ACHN (cell line): ENCODE measurements at places on chromosomes 3 and 15.

- no peak for DNase-seq
These were observed 32.4 kb downstream of the THBS1 start for GRCh38 chr15:39613271-39613670.

DNA sequence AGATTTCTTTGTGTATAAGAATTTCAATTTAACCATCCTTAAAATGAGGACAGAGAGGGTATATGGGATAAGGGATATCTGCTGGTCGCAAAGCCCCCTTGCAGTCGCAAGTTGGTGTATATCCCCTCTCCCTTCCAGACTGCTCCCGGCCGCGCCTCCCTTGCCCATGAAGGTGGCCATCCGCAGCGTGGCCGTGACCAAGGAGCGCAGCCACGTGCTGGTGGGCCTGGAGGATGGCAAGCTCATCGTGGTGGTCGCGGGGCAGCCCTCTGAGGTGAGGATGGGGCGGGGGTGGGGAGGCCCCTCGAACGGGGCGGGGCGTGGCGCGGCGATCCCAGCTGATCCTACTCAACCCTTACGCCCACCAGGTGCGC lies 29.4 kb downstream of the NBEAL2 start:
- no peak for DNase-seq

DNA sequence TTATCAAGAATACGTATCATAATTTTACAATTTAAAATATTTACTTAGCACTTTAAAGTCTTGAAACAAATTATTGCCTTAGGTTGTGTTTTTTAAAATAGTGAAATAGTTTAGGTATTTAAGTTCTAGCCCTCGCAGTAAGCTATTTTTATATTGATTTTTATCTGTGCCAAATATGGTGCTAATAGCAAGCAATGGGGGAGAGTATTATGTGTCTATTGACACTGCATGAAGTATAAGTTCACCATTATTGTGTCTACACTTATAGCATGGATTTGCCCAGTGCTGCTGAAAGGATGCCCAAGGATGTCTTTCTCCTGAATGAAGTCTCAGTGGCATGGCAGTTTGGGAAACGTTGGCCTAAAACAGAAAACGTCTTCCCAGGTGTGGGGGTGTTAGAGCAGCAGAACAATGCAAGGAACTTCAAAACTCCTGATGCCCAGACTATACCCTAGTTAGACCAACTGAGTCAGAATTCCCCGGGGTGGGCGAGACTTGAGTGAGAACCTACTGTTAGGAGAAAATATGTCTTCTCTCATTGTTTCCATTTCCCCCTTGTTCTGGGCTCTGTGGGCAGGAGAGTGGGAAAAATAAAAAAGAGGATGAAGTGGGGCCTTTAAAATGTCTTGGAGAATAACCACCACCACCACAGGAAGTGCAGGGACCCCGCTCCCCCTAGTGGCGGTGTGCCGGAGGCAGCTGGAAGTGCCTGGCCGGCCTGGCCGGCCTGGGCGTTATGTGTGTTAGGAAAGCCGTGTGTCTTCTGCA lies 104.2 kb upstream of the SLC7A14 start:
- peak; percentile 68 for DNase-seq

DNA sequence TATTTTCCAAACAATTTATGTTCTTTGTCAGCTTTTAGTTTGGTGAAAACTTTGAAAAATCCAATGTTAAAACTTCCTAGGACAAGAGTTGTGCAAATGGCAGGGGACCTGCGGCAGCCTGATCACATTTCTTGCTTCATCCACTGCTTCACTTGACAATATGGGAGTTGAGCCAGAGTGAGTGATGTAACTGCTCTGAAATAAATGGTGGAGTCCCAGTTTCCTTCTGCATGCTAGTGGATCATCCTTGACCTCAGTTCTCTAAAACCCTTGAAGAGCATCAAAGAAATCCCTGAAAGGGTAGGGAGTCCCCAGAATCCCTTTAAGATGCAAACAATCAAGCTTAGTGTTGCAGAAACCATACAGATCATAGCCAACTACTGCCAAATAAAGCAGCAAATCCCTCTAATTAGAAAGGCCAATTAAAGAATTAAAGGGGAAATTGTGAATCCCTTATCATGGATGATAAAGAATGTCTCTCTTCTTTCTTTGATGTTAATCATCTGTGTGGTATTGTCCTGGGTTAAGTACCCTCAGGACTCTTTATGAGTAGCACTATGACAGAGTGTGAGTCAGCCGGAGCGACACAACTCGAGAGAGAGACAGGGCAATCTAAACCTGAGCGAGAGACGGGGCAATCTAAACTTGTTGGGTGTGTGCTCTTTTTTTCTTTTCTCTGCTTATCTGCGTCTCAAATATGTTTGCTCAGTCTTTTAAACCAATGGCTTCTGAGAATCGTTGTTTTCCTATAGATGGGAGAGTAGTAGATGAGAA lies 41.8 kb upstream of the GAP43 start:
- DNase-seq: no peak

DNA sequence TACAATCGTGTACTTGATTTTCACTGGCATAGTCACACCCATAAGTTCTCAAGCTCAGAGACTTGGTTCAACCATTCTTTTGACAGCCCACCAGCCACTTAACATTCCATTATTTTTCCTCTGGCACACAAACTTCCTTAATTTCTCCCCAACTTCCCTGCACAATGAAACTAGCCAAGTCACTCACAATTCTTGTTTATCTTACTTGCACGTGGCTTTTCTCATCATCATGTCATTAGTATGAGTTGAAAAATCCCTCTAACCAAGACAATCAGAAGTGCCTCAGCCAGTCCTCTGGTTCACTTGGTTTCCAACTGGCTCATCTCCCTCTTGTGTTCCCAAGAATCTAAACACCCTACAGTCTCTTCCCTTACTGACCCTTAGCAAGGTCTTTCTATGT lies 110.5 kb upstream of the PTPRG start:
- no peak for DNase-seq

DNA sequence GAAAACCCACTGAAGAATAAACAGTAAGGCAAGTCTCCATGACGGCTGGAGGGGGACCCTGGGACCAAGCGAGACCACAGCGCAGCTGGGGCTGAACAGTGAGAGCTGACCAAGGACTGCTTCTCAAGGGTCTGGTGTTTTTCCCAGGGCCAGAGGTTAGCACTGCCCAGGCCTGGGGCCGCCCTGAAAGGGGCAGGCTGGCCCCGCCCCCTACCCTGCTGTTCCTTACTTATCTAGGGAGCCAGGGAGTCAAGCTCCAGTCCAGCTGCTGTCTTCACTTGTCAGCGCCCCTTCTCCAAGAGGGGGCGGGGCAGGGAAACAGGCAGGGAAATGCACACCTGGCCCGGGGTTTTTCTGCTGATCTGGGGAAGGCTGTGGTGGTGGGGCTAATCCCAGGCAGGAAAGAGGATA lies 51.6 kb upstream of the HACD2 start:
- no peak for DNase-seq

GRCh38 chr3:52328536-52329080 lies 12.5 kb downstream of the DNAH1 start:
- no peak for DNase-seq

GRCh38 chr3:171711461-171712170 lies 98.7 kb downstream of the PLD1 start:
- DNase-seq: no peak

GRCh38 chr3:27715863-27716262 lies 6.3 kb downstream of the EOMES start:
- no peak for DNase-seq

- no peak for DNase-seq
These were observed 30.9 kb upstream of the TKT start for GRCh38 chr3:53286727-53287126.

DNA sequence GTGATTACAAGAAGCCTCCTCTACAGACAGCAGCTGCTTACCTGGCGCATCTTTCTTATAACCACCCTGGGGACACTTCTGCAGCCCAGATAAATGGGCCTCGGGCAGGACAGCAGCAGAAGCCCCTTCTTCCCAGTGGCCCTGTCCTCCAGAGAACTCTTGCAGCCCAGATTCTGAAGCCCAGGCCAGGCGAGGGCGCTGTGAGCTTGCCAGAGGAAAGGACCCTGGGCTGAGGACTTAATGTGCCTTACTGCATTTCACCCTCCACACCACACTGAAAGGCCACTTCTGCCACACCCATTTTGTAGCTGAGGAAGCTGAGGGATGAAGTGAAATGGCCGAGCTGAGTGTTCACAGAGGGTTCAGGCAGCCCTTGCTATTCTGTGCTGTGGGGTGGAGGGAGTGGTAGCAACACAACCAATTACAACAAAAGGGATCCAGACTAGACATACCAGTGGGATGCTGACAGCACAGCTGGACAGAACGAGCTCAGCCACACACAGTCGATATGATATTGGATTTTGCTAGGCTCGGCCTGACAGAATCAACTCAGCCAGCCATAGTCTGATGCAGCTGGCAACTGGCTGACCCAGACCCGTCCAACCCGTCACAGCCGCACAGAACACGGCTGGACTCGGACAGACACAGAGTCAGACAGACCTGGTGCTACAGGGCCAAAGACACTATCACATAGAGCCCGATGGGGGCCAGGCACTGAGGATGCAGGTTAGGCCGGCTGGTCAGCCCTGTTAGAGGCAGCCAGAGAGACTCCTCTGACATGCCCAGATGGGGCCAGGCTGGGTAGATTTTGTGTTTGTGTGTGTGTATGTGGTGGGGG lies 7.3 kb downstream of the ACOX2 start:
- no peak for DNase-seq
